ENCODE measurements at places on chromosomes 4 and X.

DNA sequence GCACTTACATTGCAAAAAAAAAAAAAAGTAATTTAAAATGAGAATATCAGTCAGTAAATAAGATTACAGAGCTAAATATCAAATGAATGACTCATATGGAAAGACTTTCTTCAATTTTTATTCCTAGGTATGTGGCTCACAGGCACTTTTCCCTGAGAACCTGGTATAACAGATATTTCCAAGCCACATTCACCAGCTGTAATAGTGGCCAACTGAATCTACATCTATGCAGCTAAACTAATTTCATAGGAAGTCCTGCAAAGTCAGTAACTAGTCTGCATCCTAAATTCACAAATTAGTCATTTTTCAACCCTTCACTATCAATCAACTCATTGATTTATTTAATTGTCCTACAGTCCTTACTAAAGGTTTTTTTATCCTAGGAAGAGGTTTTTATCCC is 5.6 kb downstream of the PDE5A start:
- DNase-seq: no peak

DNA sequence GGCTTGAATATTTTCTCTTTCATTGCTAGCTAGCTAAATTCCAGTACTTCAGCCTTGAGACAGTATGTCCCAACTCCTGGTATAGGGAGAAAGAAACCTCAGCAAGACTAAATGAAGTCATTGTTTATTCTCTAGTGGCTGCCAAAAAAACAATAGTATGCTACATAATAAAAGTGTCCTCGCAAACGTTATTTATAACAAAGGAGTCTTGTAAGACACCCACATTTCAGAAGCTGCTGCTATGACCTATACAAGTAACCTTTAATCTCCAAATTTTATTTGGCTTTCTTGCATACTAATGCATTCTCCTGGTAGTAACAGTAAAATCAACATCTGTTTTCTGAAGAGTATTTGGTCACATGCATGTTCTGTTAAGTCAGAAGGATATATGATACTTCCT is 28.8 kb downstream of the NEK1 start:
- no peak for DNase-seq

GRCh38 chr4:93770201-93770600 is 58.4 kb upstream of the ATOH1 start:
- DNase-seq: no peak

GRCh38 chr4:139492429-139492828 is 38.5 kb downstream of the RAB33B start:
- no peak for DNase-seq

GRCh38 chrX:38036466-38036865 is 30.1 kb downstream of the SYTL5 start:
- no peak for DNase-seq

DNA sequence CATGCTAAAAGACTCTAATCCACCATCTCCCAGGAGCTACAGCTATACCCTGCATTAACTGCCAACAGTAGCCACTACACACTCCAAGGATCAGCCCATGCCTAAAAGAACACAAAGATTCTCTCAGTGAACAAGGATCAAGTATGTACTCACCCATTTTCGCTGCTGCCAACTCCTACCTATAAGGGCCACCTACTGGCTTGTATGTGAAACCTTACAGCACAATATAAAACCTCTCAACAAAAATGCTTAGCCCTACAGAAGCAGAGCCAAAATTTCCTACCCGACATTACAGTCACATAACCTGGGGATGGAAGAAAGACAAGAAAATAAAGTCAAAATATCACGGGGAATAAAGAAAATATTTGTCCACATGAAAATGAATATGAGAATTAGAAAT is 562.8 kb upstream of the POU3F4 start:
- DNase-seq: no peak

DNA sequence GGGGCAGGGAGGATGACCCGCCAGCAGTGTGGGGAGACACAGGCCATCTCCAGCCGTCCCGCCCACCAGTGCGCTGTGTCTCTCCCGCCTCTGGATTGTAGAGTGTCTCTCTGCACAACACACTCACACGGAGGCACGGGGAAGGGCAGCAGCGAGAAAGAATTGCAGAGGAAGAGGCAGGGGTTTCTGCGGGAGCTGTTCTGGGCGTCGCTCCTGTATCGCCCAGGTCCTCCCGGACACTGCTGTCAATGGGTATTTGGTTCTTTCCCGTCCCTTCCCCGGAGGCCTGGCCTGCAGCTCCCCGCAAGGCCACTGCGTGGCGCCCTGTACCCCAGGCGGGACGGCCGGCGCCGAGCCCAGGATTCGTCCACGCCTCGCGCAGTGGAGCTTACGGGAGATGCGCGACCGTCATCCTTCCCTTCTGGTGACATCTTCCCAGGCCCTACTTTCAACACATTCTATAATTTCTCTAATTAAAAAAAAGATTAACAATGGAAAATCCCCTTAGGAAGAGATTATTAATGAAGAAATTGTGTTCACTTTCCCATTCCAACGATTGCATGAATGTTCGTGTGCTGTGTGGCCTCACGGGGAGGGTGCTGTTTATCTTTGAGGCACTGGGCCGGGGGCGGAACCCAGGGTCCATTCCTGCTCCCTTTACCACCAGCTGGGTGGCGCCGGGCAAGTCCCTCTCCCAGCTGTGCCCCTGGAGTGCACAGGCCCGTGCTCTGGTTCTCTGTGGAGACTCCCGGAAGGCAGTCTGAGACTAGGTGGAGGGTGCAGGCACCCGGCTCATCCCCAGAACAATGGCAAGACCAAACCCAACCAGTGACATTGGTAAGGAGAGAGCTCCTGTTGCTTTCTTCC is 95.7 kb downstream of the CPZ start:
- DNase-seq: no peak

GRCh38 chr4:122679946-122680345 is 52.6 kb upstream of the BBS12 start:
- DNase-seq: no peak

DNA sequence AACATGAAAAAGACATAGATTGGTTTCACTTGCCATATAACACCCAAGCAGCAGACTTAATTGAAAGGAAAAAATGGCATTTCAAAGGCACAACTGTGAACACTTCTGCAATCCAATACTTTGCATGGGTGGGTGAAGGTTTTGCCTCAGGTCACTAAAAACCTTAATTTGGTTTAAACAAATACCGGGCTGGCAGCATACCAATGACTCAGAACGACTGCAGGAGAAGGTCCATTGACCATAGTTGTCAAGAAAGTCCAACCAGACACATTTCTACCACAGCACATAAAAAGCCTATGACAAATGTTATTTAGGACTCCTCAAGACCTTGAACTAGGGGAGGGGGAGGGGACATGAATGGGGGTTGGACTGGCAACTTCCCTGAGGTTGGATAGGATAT is 183.6 kb upstream of the TRPC5 start:
- DNase-seq: no peak

GRCh38 chrX:120315776-120316175 is 4.5 kb upstream of the TMEM255A start:
- DNase-seq: no peak

- no peak for DNase-seq
Measured at GRCh38 chr4:1329408-1330371, 17.3 kb upstream of the UVSSA start.

GRCh38 chrX:46837558-46838485 is 979 bp downstream of the RP2 start:
- peak; percentile 61 for DNase-seq

DNA sequence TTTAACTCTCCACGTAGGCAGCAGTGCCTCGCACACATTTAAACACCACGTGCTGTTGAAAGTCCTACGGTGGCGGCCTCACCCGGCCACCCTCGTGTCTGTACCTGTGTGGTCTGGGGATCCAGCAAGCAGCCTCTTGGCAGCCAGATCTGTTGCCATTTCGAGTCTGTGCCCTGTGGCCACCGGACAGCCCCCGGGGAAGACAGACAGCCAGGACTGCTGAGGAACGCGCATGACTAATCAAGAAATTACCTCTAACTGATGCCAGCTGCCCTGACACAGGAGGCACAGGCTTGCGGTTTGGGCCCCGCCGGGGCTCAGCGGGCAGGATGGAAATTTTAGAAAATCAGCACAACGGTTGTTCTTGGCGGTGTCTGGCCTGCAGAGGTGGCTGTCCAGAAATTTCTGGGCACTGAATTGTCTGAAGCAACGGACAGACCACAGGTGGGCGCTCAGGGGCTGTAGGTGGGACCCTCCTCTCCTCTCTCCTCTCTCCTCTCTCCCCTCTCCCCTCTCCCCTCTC is 15.6 kb upstream of the ASMTL start:
- DNase-seq: peak; percentile 90
